ENCODE measurements at places on chromosomes 6 and 20.

GRCh38 chr6:109978174-109979032, at the start of gene GPR6:
GPR6 (plus strand) TSS chr6:109978311; CDS start chr6:109979113, 802 bp downstream.
- DNase-seq = no peak

DNA sequence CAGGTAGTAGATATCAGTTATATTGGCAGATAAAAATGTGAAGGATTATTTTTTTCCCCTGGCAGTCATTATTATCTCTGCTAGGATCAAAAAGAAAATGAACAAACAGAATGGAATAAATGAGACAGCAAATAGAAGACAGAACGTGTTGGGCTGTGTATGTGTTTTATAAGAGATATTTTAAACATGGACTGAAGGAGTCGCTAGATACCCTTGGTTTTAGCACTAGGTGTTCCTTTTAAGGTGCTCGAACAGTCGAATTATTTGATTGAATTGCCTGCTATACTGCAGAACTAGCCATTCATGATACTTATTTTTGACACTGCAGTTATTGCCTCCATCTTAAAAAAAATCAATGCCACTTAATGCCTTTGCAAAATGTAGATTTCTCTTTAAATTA, 3.7 kb downstream of the GRIK2 start:
- no peak for DNase-seq

GRCh38 chr20:11852189-11852588, 65.5 kb upstream of the BTBD3 start:
- no peak for DNase-seq

- no peak for DNase-seq
These were observed 71.0 kb downstream of the TRAM2 start for GRCh38 chr6:52505726-52506409.

- no peak for DNase-seq
These were observed 107.3 kb downstream of the OGFRL1 start for GRCh38 chr6:71395731-71396409.

GRCh38 chr20:5067877-5068645, 51.7 kb downstream of the PCNA start:
- DNase-seq = no peak

DNA sequence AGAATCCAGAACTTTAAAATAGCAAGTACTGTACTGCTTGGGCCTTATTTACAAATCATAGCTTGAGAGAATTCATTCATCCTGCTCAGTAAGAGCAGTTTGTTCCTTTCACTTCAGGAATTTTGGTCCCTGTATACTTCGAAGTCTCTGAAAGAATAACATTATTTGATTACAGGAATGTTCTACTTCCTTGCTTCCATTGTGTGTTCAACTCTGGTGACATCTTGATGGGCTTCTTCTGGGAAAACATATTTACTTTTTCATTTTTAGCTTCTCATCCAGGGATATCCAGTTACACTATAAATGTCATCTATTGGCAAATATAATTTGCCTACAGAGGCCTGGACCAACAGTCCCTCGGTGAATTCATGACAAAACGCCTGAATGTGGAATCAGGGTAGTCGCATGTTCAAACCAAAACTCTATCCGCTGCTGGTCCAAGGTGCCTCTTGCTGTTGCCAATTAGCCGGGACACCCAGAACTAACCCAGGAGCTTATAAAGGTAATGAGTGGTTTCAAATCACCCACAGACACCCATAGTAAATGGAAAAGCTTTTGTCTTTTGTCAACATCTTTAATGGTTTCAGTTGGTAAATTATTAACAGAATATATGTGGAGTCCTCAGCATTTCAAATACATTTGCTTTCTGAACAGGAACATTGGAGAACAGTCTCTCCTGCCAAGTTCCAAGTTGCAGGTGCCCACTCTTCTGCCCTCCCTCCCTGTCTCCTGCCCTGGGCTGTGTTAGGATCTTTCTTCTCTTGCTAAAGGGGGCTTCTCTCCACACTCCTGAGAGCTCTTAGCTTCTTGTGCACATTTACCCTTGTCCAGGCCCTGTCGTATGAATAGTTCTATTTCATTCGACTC, 162.5 kb upstream of the CITED2 start:
- no peak for DNase-seq

DNA sequence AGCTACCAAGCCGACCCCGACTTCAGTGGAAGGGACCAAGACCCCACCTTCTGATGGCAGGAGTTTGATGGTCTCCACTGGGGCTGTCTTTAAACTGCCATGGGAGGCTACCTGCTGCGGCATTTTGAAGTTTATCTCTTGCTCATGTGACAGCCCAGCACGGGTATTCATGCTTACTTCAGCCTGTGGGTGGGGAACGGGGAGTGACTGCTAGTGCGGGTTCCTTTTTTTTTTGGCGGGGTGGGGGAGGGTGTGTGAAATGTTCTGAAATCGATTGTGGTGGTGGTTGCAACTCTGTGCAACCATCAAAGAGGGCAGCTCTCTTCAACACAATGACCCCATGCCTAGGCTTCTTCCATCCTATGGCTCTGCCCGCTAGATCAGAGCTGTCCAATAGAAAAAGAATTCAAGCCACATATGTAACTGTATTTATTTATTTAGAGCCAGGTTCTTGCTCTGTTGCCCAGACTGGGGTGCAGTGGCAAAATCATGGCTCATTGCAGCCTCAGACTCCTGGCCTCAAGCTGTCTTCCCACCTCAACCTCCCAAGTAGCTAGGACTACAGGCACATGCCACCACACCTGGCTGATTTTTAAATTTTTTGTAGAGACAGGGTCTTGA, 53.7 kb downstream of the PPP1R16B start:
- DNase-seq = no peak

GRCh38 chr20:32201977-32202363, 5.6 kb downstream of the PLAGL2 start:
- no peak for DNase-seq

GRCh38 chr6:7136859-7137334, 29.1 kb downstream of the RREB1 start:
- no peak for DNase-seq

DNA sequence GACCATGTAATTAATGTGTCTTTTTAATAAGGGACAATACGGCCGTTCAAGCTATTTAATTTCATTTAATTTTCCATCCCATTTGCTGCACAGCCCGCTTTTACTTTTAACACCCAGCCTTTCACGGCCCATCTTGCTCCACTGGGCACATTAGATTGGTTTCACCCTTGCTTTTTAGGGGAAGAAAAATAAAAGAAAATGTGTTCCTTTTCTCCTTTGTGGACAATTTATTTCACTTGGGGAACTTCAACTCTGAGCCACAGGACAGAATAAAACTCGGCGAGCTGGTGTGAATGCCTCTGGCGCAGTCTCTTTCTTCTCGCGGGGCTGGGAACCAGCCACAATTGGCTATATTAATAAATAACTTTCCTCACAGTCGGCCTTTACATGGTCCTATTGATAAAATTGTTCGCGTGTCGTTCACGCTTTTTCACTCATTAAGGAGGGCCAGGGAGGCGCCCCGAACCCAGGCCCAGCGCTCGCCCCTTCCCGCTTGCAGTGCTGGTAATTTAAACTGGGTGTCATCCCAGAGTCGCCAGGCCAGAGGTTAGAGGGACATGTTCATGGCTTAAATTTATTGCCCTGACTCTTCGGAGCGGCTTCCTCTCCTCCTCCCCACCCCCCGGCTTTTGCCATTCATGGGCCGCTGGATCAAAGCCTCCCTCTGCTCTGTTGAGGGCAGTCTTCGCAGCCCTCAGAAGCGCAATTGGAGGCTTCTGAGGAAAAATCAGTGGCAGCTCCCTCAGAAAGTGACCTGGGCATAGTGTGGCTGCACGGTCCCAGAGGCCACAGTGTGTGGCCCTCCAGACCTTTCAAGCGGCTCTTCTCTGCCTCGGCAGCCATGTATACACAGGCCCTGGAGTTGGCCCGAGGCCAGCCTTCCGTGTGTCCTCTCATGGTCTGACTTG, 2.2 kb upstream of the PRDM13 start:
- no peak for DNase-seq

DNA sequence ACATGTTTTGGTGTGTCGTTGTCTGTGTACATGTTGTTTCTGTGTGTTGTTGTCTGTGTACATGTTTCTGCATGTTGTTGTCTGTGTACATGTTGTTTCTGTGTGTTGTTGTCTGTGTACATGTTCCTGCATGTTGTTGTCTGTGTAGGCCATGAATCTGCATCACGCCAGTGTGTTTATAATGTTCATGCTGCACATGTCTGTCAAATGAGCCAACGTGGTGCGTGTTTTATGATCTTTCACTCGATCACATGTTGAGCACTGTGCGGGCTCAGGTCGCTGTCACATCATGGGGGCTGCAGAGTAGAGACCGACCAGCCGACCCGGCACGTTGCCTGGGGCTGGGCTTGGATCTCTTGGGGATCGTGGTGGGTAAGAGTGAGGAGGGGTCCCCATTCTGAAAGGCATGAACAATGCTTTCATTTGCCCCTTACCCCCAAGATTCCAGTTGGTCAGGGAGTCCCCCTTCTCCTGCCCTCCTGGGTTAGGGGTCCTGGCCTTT, 26.5 kb upstream of the SLCO4A1 start:
- no peak for DNase-seq

- DNase-seq = no peak
These were observed 91.5 kb upstream of the BEND6 start for GRCh38 chr6:56863366-56863765.
